ENCODE measurements at places on chromosomes 12 and 14. TPM values are rescaled to one million over a fixed set of nuclear protein-coding genes. Genes with fewer than 3 reads are reported as not detected.

TGM1 gene
- 0.05 TPM for total RNA-seq

LACRT gene
- not detected for total RNA-seq

BDKRB1 gene
- 1.7 TPM for total RNA-seq

KLRG1 gene
- total RNA-seq, result not detected

KLC1 gene
- total RNA-seq, result 60.9 TPM

PRH2 gene
- total RNA-seq, result not detected

EIF2S3B gene
- total RNA-seq, result 0.64 TPM

AQP2 gene
- total RNA-seq, result not detected

WNT5B gene
- 43.5 TPM for total RNA-seq

PTPRR gene
- total RNA-seq, result 6.9 TPM

HOXC13 gene
- total RNA-seq, result 31.2 TPM

DLGAP5 gene
- total RNA-seq, result 78.0 TPM

TAC3 gene
- not detected for total RNA-seq

C14orf180 gene
- not detected for total RNA-seq

GPRC5D gene
- not detected for total RNA-seq

SLC6A13 gene
- total RNA-seq, result not detected

SETD1B gene
- total RNA-seq, result 2.7 TPM

OTUB2 gene
- total RNA-seq, result 0.57 TPM

LIN7A gene
- 1.3 TPM for total RNA-seq

MAPKAPK5 gene
- total RNA-seq, result 24.0 TPM

ITGA5 gene
- total RNA-seq, result 419 TPM

PSMA6 gene
- 505 TPM for total RNA-seq

ASIC1 gene
- 4.2 TPM for total RNA-seq

KIF5A gene
- total RNA-seq, result 0.37 TPM

KRT77 gene
- total RNA-seq, result not detected

ZNF605 gene
- 6.4 TPM for total RNA-seq

FGF6 gene
- total RNA-seq, result not detected

FOXN4 gene
- not detected for total RNA-seq

SCNN1A gene
- total RNA-seq, result 1.5 TPM

FITM1 gene
- total RNA-seq, result not detected

PIK3C2G gene
- total RNA-seq, result not detected

KLRC2 gene
- total RNA-seq, result not detected

PLEKHA5 gene
- 17.3 TPM for total RNA-seq

PTCSC3 gene
- total RNA-seq, result not detected

SLC6A12 gene
- total RNA-seq, result not detected

HSPB8 gene
- total RNA-seq, result 16.3 TPM

E2F7 gene
- 36.7 TPM for total RNA-seq

PLXNC1 gene
- total RNA-seq, result 0.20 TPM

KLRK1 gene
- not detected for total RNA-seq

APAF1 gene
- 19.7 TPM for total RNA-seq

ITFG2 gene
- total RNA-seq, result 9.1 TPM

PRPH gene
- not detected for total RNA-seq

GLS2 gene
- total RNA-seq, result 0.32 TPM

OR4K1 gene
- not detected for total RNA-seq

MAP1LC3B2 gene
- not detected for total RNA-seq

RFLNA gene
- total RNA-seq, result 2.4 TPM

LMNTD1 gene
- total RNA-seq, result 2.2 TPM

SLC7A8 gene
- 4.0 TPM for total RNA-seq

PRB2 gene
- total RNA-seq, result not detected

MMP14 gene
- 313 TPM for total RNA-seq

PZP gene
- not detected for total RNA-seq

KRT7 gene
- 3.0 TPM for total RNA-seq

CACNA1C gene
- 3.6 TPM for total RNA-seq

POMT2 gene
- 15.4 TPM for total RNA-seq

TSPAN19 gene
- total RNA-seq, result not detected

Data from M059J (cell line).